ENCODE measurements at places on chromosomes 11 and 22. TPM values are rescaled to one million over a fixed set of nuclear protein-coding genes. Genes with fewer than 3 reads are reported as not detected.

Gene OR4D10
- not detected for total RNA-seq

DNA sequence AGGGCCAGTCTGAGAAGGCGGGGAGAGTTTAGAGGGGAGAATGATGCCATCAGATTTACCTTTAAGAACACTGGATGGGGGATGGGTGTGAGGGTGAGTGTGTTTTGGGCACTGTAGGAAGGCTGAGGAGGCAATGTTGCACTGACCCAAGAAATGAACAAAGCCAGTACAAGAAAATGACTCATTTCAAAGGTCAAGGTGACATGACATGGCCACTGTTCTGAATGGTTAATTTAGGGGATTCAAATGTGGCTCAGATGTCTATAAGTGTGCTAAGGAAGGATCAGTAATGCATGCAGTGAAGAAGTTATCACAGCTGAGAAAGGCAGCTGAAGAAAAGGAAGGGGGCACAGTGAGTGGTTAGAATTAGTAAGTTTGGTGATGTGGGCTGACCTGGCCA, 129.9 kb downstream of the PGR start:
- no peaks in the 10 kb centered on the region for H3K36me3 ChIP-seq
- no peaks in the 10 kb centered on the region for H3K27me3 ChIP-seq
- no peak overlapping the region for H3K27ac ChIP-seq

Gene CHST1
- total RNA-seq = not detected

Gene MIOX
- total RNA-seq = not detected

- no peaks in the 10 kb centered on the region for H3K36me3 ChIP-seq
- H3K27me3 ChIP-seq = no peaks in the 10 kb centered on the region
These were observed 309.5 kb downstream of the CADM1 start for GRCh38 chr11:115194802-115195110.

- H3K27me3 ChIP-seq = no peaks in the 10 kb centered on the region
- DNase-seq = no peak
- H3K4me3 ChIP-seq = no peak overlapping the region
- no peaks in the 10 kb centered on the region for H3K4me1 ChIP-seq
- no peak overlapping the region for H3K27ac ChIP-seq
These were observed 44.5 kb downstream of the LRRC4C start for GRCh38 chr11:41414771-41415440.

Data from B cell (primary cell).